ENCODE measurements at places on chromosomes 3 and 15.

- no peak for DNase-seq
These were observed 11.9 kb downstream of the RASA2 start for GRCh38 chr3:141498598-141499223.

DNA sequence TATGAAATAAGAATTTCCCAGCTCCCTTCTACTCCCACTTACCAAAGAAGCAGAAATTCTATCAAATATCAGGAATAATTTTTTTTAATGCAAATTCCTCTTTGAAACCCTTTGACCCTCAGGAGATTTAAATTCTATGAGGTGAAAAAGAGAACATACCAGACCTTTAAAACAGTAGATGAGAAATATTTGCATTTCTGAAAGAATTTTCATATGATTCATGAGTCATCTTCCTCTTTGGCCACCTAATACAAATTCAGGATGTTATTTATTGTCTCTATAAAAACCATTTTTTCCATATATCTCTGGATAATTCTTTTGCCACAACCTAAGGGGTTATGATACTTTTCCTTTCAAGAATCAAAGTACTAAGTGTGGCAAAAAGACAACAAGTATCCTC, 67.3 kb upstream of the ST3GAL6 start:
- no peak for DNase-seq

DNA sequence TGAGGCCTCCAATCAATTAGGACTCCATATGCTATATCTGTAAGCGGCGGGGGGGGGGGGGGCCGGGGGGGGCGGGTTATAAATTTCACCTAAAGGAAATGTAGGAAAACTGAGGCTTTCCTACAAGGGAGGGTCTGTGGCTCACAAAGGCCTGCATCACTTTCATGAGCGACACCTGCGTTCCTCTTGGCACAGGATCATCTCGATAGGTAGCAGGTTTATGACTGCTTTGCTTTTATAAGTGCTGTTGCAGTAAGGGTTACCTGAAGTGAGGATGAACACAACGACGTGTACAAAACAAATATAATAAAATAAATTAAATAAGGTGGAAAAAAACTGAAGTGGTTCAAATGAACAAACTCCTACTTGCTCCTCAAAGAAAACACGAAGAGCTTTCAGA, 194.3 kb downstream of the FOXP1 start:
- DNase-seq = no peak

DNA sequence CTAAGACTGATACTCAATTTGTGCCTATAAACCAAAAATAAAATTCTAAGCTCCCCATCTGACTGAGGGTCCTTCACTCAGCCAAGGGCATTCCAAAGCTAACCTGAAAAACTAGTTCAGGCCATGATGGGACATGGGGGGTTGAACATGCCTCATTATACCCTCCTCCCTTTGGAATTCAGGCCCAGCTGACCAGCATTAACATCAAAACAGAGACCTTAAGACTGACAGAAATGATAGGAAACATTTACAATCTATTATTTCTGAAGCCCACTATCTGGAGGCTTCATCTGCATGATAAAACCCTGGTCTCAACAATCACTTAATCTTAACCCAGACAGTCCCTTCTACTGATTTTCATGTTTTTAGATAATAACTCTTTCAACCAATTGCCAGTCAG, 140.4 kb downstream of the ANO10 start:
- no peak for DNase-seq

GRCh38 chr3:181210275-181210674, 220.7 kb upstream of the DNAJC19 start:
- no peak for DNase-seq

DNA sequence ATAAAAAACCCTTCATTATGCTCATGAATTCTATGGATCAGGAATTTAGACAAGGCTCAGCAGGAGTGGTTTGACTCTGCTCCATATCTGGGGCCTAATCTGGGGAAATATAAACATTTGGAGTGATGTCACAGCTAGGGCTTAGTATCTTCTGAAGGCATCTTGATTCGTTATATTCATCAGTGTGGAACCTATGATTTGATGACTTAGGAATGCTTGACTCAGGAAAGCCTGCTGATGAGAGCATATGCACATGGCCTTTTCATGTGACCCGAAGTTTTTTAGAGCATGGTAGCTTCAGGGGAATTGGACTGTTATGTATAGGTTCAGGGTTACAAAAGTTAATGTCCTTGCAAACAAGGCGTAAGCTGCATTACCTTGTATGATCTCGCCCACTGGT, 184.9 kb upstream of the LRRC3B start:
- no peak for DNase-seq

DNA sequence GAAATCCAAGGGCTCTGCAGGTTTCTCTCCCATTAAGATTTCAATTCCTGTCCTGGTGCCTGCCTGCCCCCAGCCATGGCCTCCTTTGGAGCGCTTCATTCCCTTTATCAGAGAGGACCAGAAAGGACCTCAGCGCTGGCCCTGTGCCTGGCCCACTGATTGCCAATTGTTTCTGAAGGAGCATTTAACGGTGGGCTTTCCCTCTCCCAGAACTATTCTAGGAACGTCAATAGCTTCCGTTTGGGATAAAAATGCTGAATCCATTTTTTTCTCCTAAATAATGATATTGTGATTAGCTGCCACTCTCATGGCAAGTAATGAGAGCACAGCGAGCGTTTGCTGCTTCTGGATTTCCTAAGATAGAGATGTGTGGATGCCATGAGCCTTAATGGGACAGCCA, 12.2 kb upstream of the SLC6A1 start:
- no peak for DNase-seq

GRCh38 chr3:196192524-196193051, 18.6 kb downstream of the ZDHHC19 start:
- no peak for DNase-seq

- no peak for DNase-seq
These were observed 43.7 kb downstream of the ZBTB11 start for GRCh38 chr3:101633186-101633585.

- no peak for DNase-seq
These were observed 85.7 kb downstream of the FBLN2 start for GRCh38 chr3:13634615-13635014.

- peak; percentile 91 for DNase-seq
These were observed 1.6 kb upstream of the DNAJB8 start for GRCh38 chr3:128468285-128468790.

- no peak for DNase-seq
These were observed 64.0 kb downstream of the ST6GAL1 start for GRCh38 chr3:186994000-186994955.

DNA sequence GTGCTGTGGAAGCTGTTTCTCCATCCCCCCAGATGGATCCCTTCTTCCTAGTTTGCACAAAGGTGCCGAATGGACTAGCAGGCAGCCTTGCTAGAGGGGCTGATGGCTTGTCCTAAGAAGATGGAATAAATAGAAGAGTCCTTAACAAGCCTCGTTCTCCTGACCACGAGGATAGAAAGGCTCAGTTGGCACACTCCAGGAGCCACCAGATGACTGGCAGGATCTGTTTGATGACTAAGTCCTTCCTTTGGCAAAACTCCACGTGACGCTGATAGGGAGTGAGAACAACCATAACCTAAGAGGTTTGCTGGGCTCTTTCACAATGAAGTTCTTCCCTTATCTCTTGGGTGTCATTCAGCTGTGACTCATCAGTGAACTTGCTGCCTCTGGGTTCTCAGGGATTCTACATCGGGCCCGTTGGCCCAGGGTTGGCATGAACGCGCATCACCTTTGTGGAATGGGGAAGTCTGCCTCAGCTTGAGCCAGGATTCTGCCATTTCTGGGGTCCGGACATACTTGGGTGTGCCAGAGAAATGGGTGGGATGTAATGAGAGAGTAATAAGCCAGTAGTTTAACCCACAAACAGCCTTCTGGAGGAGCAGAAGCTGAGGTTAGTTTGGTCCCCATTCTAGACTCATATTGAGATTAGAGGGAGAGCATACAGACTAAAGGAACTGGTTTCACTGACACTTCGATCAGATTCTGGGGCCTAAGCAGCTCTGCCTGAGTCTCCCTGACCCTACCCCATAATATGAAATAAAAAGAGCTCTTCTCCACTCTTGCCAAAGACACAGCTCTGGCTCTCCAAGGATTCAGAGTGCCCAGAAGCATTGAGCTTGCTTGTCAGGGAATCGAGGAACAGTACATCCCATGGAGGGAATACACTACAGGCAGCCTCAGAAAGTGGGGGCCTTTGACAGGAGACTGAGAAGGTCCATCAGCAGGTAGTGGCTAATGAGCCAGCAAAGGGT, 2.0 kb upstream of the MELTF start:
- peak; percentile 84 for DNase-seq

GRCh38 chr3:163261056-163261455, 1764.4 kb downstream of the OTOL1 start:
- no peak for DNase-seq

DNA sequence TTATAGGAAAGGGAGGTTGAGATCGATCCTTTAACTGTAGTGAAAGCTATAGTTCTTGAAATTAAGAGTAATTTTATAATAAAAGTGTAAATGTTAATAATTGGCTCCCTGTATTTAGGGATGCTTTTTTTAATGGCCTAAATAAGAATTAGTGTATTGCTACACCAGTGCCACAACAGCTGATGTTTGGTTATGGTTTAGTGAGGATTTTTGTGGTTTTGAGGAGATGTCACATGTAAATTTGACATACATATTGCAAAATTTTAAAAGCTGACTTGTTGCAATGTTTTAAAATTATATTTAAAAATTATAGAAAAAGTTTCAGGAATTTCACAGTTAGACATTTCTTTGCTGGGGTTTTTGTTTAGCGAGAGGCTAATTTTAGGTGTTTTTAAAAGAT, 3.9 kb downstream of the TSC22D2 start:
- no peak for DNase-seq

GRCh38 chr3:61912158-61912557, 350.8 kb downstream of the PTPRG start:
- DNase-seq = no peak

DNA sequence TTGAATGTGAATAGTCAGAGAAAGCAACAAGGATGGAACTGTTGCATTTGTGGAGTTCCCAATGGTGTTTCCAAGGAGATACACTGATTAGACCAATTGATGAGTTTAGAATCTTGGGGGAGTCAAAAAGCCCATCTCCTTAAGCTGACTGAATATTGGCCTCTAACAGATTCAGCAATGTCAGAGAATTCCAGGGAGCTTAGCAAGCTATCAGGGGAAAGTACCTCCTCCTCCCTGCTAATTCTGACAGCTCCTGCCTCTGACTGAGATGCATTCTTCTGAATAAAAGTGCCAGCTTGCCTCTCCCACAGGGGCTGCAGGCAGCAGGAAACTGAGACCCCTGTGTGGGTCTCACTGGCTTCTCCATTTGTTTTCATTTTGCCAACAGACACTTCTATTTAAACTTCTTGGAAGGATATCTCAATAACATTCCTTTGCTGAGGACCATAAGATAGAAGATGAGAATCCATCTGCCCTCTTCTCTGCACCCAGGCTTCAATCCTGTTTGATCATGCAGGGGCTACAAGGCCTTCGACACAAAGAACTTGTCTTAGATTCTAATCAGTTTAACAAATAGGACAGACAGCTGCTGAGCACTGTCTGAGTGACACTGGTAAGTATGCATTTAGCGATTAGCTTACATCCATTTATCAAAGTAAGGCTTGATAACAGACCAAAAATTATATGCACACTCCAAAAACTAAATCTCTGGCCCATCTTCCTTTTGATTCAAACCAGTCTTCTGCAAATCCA, 1080.8 kb downstream of the TUSC7 start:
- DNase-seq = no peak

- no peak for DNase-seq
These were observed 12.2 kb upstream of the SACM1L start for GRCh38 chr3:45677033-45677446.

GRCh38 chr3:182766099-182766498, 27.2 kb upstream of the ATP11B start:
- no peak for DNase-seq

GRCh38 chr15:52678468-52679231, 538 bp downstream of the ATOSA start:
- DNase-seq = peak; percentile 62

GRCh38 chr3:63921741-63922482, 9.7 kb upstream of the SCAANT1 start:
- DNase-seq = no peak

DNA sequence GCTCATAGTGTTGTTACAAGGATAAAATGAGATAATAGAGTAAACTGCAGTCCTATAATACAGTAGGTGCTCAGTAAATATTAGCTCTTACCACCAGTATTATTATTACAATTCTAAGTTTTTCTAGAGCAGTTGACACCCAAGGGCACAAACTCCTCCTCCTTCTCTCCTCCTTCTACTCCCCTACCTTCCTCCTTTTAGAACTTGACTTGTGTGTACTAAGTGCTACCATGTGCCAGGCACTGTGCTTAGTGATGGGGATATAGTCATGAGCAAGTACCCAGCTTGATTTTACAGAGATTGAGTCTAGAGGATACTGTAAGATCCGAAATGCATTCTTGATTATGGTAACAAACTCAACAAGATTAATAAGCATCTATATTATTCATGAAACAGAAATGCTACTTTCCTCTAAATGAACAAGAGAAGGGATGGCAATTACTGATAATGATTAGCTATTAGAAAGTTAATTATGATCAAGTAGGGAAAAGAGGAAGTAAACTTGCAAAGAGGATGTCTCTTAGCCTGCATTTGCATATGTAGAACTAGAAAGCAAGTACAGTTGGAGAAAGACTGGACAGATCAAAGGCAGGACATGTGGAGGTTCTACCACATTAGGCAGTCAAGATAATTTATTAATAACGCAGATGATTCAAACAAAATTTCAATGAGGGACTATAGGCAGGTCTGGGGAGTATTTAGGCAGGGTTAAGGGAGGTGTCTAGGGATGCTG, 72.3 kb downstream of the CLDN11 start:
- DNase-seq = no peak

DNA sequence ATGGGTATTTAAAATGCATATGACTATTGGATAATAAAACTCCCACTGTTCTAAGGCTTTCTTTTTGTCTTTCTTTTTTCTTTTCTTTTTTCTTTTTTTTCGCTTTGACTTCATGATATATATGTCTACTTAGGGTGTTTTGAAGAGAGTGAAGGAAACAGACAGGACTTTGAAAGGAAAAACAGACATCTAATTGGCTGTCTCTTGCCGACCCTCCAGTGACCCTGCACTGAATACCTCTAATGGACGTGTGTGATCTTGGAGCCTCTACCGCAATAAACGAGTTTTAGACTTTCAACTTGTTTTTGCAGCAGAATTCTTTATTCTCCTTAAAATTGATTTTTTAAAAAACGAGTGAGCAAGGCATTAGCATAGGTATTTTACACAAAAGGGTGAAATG, 158.1 kb upstream of the NR2F2 start:
- no peak for DNase-seq

DNA sequence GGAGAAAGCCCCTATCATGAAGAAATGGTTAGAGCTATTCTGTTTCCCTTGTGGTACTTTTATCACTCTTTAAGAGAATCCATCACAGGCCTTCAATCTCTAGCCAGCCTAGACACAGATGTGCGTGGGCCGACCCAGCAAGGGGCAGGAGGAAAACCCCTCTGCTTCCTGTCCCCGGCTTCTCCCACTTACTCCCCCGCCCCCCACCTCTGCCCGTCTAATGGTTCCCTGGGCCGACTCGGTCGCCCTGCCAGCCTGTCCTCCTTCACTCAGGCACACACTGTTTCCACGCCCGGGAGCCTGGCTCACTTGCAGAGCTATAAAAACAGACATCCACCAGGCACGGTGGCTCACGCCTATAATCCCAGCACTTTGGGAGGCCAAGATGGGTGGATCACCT, 58.3 kb upstream of the TFRC start:
- DNase-seq = no peak

- DNase-seq = no peak
These were observed 431 bp downstream of the PFKFB4 start for GRCh38 chr3:48555949-48556795.

GRCh38 chr3:15795651-15796308, 2.0 kb downstream of the ANKRD28 start:
- no peak for DNase-seq
